ENCODE measurements at places on chromosomes 12 and 14.

DNA sequence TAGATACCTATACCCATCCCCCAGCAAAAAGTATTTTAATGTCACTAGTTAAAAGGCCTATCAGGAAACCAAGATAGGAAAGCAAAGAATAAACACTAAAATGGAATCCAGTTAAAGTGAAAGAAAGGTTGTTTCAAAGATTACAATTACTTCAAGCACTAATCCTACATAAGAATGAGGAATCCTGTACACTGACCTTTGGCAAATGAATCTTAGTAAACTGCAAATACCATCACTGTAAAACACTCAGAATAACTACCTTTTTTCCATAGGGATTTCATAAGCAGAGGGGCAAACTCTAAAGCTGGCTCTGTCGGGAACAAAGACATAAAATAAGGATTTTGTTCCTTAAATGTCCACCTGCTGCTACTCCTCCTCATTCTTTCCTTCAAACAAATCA is 25.9 kb downstream of the CEP83 start:
- no peak for DNase-seq

- DNase-seq: no peak
These were observed 1.6 kb downstream of the CACNA1C start for GRCh38 chr12:2054091-2055018.

DNA sequence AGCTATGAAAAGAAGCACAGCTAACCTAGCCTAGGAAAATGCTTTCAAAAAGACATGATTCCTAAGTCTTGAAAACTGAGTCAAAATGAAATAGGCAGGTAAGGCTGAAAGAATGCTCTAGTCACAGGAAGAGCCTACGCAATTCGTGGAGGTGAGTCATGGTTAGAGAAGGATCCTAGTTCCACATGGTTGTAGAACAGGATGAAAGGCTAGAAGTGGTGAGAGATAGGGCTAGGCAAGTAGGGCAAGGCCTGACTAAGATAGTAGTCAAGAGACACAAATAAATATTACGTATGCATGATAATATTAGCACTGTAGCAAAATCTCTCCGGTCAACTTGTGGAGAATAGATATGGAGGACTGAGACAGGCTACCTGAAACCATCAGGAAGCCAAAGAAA is 47.2 kb downstream of the PLCZ1 start:
- no peak for DNase-seq

DNA sequence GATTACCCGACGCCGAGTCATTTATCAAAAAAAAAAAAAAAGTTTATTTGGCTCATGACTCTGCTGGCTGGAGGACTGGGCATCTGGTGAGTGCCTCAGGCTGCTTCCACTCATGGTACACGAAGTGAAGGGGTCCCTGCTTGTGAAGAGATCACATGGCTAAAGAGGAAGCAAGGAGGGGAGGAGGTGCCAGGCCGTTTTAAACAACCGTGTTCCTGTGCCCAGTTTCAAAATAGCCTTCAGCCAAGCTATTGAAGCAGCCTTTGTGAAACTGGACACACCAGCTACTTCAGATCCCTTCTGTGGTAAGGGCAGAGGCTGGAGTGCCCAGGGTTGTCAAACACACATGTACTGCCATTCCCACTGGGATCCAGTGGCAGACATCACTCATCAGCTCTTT is 7.6 kb downstream of the POP5 start:
- no peak for DNase-seq

- no peak for DNase-seq
These were observed 32.0 kb downstream of the INSM2 start for GRCh38 chr14:35565871-35566464.

GRCh38 chr12:132191715-132192553 is 47.7 kb downstream of the NOC4L start:
- DNase-seq: no peak

GRCh38 chr12:10214895-10215267 is 2.2 kb downstream of the GABARAPL1 start:
- DNase-seq: no peak

DNA sequence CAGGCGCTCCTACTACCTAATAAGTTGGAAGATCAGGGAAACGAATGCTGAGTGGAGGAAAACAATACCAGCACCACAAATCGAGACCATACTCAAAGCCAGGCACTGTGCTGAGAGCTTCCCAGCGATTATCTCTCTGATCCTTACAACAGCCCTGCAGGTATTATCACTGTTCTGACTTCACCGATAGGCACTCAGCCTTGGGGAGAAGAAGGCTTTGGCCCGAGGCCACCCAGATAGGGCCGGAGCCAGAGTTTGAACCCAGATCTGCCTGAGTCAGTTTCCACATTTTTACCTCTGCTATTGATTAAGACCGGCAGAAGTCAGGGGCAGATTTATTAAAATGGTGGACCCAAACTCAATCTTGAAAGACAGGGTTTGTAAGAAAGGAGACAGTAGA is 4.9 kb downstream of the SVOP start:
- no peak for DNase-seq

DNA sequence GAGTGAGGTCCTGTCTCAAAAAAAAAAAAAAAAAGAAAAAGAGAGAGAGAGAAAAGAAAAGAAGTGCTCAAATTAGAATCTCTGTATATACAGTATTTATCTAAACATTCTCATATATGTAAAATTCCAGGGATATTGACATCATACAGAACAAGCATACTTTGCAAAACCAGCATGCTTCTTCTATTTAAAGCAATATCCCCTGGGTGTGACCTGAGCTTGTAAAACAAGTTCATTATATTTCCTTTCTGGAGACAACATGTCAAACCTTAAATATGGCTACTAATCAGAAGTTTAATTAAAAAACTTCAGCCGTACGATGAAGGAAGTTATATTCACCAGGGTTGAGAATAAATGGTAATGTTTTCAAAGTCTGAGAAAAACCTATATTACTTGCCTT is 175.8 kb upstream of the HMGA2 start:
- DNase-seq: no peak

GRCh38 chr12:96548384-96548783 is 59.0 kb downstream of the CFAP54 start:
- DNase-seq: no peak

GRCh38 chr14:81385419-81385818 is 14.7 kb downstream of the STON2 start:
- DNase-seq: no peak

GRCh38 chr12:56104815-56105608 is 653 bp downstream of the PA2G4 start:
- no peak for DNase-seq

DNA sequence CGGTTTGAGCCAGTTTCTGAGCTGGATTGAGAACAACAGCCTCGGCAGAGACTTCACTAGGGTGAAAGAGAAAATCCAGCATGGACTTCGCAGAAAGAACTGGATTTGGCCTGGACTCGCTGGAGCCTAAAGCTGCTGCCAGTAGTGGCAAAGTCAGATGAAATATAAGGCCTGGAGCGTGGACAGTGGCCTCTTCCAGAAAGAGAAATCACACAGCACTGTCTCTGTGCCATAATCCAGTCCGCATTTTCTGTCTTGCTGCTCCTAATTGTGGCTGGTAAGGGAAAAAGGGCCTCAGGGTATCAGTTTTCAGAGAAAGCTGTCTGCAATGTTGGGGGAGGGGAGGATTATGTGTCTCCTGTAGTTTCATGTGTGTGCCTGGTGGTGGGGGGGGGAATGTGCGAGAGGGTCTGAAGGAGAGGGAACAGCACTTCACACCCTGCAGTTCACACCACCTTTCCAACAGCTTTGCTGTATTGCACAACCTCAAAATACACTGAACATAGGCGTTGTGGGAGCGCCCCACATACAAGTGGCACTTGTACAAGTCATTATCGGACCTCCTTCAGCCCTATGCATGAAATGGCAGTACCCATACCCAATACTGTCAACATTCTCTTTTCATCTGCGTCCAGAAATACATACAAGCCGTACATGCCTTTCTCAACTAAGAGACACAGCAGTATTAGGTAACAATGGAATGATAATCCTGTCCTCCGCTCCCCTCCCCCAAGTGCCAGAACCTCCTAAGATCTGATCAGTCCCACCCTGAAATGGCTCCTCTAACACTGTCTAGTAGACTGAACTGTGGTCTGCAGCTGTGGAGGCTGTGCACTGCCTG is 107.5 kb upstream of the ATF7IP start:
- DNase-seq: peak; percentile 95

- DNase-seq: no peak
These were observed 26.4 kb downstream of the SFSWAP start for GRCh38 chr12:131737150-131737827.

DNA sequence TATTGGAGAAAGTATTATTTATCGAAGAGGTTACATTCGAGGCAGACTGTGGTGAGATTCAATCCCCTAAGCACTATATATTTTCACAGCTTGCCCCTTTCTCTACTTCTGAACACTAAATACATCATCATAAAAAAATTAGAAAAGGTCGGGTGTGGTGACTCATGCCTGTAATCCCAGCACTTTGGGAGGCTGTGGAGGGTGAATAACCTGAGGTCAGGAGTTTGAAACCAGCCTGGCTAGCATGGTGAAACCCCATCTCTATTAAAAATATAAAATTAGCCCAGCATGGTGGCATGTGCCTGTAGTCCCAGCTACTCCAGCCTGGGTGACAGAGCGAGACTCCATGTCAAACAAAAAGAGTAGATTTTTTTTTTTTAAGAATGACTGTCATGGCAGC is 70.6 kb upstream of the MYF6 start:
- no peak for DNase-seq

GRCh38 chr14:33556382-33557121 is 394.3 kb downstream of the EGLN3 start:
- DNase-seq: no peak

- no peak for DNase-seq
These were observed 17.3 kb downstream of the SLC25A47 start for GRCh38 chr14:100340423-100340813.

DNA sequence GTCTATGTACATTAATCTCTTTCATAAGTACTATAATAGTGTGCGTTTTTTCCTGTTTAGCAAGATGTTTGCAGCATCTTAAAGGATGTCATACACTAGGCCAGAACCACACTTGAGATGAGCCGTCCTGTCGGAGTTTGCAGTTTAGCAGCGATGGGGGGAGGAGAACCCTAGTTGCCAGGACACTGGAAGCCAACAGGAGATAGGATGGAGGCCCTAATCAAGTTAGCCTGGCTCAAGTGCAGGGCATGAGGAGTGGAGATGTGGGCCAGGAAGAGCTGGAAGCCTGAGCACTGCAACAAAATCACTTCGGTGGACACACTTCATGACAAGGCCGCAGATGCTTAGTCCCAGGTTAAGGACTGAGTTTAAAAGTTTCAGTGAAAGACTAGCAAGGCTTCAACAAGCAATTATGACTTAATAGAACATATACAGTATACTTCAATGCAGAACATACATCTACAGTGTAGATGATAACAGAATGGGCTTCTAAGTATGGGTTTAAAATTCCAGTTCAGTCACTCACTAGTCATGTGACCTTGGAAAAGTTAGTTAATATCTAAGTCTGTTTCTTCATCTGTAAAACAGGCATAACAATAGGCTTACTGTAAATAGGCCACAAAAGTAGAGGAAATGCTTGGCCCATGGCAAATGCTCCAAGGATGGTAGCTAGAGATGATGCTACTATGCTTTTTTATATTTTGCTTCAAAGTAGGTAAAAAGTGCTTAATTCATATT is 77.1 kb downstream of the PTPN21 start:
- no peak for DNase-seq

GRCh38 chr12:10562306-10562933 is 51.0 kb downstream of the MAGOHB start:
- DNase-seq: peak; percentile 67

DNA sequence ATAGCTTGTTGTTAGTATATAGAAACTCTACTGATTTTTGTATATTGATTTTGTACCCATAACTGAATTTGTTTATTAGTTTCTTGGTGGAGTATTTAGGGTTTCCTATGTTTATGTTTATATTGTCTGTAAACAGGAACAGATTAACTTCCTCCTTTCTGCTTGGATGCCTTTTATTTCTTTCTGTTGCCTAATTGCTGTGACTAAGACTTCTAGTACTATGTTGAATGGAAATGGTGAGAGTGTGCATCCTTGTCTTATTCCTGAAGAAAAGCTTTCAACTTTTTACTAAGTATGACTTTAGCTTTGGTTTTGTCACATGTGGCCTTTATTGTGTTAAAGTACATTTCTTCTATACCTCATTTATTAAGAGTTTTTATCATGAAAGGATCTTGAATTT is 20.9 kb downstream of the FBXW8 start:
- DNase-seq: no peak

DNA sequence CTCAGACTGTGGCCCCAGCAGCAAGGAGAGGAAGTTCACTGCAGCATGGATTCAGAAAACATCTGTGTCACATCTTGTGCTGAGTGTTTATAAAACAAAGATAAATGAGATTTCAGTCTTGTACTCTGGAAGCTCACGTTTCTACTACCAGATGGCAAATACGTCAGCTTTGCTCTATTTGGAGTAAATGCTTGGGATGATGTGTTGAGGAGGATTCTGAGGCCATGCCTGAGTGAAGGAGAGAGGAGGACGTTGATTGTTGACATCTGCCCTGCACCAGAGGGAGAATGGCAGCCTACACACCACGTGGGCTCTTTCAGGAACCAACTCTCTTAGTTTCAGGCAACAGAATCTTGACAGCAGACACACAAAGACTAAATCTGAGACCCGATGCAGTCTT is 188.9 kb downstream of the TMEM132C start:
- no peak for DNase-seq

DNA sequence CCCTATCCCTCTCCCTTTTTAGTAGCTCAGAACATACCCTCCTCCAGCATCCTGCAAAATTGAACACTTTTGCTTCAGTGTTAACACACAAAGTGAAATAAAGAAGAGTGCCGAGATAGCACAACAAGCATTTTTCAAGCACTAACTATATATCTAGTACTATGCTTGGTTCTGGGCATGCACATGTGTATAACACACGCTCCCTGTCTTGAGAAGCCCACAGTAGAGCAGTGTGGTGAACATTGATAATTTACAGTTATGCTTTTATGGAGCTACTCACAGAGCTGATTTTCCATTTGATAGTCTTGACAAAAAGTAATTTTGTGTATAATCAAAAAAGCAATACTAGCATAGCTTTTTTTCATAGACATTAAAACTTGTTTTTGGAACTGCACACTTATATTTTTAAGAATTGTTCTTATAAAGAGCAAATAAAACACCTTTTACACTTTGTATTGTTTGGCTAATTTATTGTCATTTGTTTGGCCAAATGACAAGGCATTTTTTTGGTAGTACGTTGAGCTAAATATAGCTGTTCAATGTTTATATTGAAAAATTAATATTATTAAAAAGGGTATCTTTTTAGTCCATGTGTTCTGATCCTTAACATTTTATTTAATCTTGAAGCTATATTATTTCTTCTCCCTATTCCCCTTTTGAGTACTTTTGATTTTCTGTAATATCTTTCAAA is 39.7 kb downstream of the LEMD3 start:
- DNase-seq: no peak

DNA sequence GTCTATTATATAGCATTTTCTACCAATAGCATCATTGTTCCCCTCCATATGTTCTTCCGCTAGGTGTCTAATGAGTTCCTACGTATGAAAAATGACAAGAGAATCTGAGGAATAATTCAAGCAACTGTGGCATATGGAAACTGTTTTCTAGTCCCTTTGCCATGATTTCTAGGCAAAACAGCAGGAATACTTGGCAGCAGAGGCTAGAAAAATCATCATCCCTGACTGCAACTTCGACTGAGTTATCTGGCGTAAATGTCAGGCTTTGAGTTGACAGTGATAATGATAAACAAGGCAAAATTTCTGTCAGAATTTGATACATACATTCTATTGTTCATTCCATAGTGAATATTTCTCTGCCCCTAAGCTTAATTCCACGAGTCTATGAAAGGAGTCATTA is 572.8 kb upstream of the USP15 start:
- no peak for DNase-seq

All from CD4-positive, alpha-beta T cell treated with Interleukin-4 for 4 hours (primary cell).